ENCODE measurements at places on chromosomes 2 and 18.

GRCh38 chr2:47301277-47301618 is 101.7 kb upstream of the MSH2 start:
- no peak for DNase-seq

DNA sequence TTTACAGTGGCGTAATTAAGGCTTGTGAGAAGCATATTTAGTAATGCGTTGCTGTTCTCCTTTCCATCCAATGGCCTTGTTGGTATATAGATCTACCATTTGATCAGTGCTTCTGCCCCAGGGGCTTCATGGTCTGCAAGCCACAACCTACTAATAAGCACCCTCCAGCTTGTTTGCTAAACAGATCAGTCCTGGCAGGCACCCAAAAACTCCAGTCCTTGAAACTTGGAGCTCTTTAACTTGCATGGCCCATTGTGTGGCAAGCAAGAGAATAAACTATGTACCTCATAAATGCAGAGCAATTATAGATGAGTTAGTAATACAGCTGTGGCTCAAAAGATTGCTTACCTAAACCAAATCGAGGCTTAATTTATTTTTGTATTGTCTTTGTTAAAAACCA is 158.5 kb downstream of the FTCDNL1 start:
- no peak for DNase-seq

DNA sequence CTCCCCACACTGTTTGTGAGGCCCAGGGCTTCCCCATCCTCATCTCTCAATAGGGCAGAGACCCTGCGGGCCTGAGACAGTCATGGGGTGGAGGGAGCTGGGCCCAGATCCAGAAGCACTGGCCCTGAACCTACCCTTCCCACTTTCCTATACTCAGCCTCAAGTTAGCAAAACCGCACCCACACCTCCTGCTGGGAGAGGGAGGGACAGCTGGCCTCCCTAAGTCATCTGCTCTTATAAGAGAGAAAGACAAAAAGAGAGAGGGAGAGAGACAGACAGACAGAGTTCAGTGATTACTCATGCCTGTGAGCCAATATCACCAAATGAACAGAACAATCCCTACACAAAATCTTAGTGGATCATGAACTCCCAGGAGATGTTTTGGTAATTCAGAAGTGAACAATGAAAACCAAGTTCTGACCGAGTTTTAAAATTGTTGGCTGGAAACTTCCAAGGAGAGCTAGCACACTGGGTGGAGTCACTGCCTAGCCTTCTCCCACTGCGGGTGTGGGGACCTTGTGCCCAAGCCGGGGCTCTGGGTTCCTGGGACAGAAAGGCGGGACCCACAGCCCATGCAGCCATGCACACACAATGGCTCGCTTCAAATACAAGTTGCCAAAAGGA is 130.5 kb downstream of the PXDN start:
- no peak for DNase-seq

GRCh38 chr2:22690096-22690495 is 694.9 kb upstream of the KLHL29 start:
- no peak for DNase-seq

DNA sequence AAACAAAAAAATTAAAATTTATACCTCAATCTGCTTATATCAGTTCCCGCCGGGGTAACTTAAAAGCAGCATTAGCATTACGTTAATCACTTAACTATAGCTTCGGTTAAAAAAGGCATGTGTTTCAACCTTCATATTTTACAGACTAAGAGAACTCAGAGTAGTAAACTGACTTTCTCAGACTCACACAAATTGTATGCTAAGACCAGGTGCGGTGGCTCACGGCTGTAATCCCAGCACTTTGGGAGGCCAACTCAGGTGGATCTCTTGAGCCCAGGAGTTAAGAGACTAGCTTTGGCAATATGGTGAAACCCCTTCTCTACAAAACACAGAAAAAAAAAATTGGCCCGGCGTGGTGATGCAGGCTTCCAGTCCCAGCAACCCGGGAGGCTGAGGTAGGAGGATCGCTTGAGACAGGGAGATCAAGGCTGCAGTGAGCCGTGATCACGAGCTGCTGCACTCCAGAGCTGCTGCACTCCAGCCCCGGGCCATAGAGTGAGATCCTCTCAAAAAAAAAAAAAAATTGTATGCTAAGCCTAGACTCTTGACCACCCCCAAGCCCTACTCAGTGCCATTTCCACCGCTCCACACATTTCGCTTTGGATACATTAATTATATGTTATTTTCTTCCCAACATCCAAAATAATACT is 2.4 kb downstream of the HNRNPLL start:
- no peak for DNase-seq

DNA sequence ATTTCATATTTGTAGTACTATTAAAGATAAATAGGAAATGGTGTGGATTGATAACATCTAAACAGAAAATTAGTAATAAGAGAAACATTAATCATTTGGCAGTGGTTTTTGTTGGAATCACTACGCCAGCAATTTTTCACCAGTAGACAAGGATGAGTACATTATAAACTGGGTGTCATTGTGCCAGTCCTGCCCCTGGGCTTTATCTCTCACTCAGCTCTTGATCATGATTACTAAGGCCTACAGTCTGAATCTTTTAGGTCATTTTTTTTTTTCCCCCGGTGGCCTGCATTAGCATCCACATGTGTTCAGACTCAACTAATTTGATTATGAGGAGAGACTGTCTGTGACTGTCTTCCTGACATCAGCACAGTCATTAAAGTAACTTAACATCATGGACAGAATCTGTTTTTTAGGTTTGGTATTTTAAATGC is 16.2 kb downstream of the GULP1 start:
- no peak for DNase-seq

DNA sequence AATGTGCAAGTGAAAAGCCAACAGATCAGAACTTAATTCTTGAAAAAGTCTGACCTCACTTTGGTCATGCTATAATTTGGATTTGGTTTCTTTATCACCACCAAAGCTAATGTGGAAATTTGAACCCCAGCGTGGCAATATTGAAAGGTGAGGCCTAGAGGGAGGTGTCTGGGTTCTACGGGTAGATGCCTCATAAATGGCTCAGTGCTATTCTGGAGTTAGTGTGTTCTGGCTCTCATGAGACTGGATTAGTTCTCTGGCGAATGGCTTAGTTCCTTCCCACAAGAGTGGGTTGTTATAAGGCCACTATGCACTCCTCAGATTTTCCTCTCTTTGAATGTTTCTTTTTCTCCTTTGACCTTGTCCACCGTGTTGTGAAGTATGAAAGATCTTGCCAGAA is 22.3 kb downstream of the ORC4 start:
- DNase-seq, result no peak

GRCh38 chr2:134778372-134778771 is 59.6 kb upstream of the TMEM163 start:
- no peak for DNase-seq

- no peak for DNase-seq
Measured at GRCh38 chr2:224657349-224657748, 58.8 kb downstream of the CCDC195 start.

DNA sequence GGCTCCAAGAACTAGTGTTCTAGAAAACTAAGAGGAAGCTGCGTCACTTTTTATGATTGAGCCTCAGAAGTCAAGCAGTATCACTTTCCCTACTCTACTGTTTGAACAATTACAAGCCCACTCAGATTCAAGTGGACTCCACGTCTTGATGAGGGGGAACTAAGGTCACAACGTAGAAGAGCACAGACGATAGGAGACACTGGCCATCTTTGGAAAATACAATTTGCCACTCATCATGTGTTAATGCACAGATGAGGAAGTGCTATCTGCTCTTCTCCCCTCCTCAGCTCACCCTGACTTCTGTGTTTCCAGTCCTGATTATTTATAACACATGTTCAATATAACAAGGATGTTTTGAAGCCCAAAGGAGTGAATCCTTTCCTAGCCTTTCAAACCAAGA is 76.1 kb upstream of the CYP1B1 start:
- DNase-seq, result no peak

GRCh38 chr2:231933916-231934401 is 7.8 kb upstream of the NPPC start:
- DNase-seq, result peak; percentile 55

- no peak for DNase-seq
Measured at GRCh38 chr2:205482399-205483081, 199.8 kb upstream of the NRP2 start.

GRCh38 chr2:237624565-237624964 is 2.8 kb upstream of the LRRFIP1 start:
- no peak for DNase-seq

GRCh38 chr18:48950536-48951447 is at the start of gene SMAD7:
Gene SMAD7, minus strand, starts transcription at chr18:48950965. Its CDS starts 541 bp downstream, at chr18:48950424.
- DNase-seq, result no peak

DNA sequence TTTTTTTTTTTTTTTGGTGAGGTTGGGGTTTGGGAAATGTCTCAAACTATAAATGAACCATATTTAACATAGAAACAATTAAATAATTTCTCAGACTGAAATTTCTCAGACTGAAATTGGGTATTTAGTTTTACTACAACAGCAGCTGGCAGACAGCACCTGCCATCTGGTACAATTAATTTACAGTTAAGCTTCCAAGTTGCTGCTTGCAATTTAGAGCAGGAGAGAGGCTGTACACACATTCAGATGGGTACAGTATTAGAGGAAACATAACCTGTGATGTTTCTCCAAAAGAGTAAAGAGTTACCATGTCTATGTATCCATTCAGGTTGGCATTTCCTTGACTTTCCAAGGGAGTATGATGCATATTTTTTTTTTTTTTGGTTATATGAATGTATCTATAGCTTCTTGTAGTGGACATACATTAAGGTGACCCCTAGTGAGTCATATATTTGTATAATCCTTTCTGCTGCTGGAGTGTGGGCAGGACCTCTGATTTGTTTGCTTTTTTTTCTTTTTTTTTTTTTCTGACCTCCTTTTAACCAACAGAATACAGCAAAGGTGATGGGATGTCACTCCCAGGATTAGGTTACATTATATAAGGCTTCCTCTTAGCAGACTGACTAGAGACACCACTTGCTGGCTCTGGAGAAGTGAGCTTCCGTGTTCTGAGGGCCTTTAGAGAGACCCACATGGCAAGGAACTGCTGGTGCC is 201.7 kb downstream of the PTH2R start:
- peak; percentile 96 for DNase-seq

GRCh38 chr2:41527525-41528323 is 520.1 kb upstream of the PKDCC start:
- DNase-seq, result no peak

DNA sequence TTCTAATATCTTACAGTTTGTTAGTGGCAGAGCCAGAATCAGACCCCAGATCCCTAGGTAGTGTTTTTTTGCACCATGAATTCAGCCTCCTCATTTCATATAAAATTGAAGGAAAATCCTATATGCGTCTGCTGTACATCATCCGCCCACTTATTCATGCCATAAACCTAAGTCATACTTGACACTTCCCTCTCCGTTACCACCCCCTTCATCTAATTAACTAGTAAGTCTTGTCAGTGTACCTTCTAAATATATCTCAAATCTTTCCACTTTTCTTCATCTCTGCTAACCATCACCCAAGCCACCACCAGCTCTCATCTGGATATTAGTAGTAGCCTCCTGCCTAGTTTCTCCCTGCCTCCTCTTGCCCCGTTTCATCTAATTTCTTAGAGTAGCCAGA is 248.7 kb upstream of the SIX3 start:
- DNase-seq, result no peak

- DNase-seq, result no peak
Measured at GRCh38 chr2:11812466-11813248, 66.2 kb downstream of the LPIN1 start.

Measured in NCI-H1694 treated with DMSO at 0.1 percent for 48 hours (cell line).